ENCODE measurements at places on chromosomes 12 and 14.

- DNase-seq: no peak
Observed at GRCh38 chr14:71852181-71852580, 80.0 kb upstream of the RGS6 start.

- DNase-seq: no peak
Observed at GRCh38 chr14:82731526-82731925, 1197.9 kb upstream of the SEL1L start.

DNA sequence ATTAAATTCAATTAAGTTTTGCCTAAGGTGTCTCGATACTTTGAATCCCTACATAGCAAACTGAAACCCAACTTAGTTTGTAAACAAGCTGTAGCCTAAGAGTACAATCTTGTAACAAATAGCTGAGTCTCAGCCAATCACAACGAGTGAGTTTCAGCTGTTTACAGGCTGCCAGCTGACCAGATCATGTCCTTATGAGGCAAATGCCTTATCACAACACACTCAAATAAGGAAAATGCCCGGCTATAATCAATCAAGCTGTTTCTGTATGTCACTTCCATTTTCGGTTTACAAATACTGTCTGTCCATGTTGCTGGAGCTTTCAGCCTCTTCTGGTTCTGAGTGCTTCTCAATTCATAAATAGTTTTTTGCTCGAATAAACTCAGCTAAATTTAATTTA, 943.8 kb downstream of the SLC16A7 start:
- DNase-seq: no peak

- peak; percentile 24 for DNase-seq
Observed at GRCh38 chr14:94056579-94057308, 24.3 kb downstream of the DDX24 start.

GRCh38 chr12:65685514-65685913, 138.8 kb upstream of the HMGA2 start:
- no peak for DNase-seq

- no peak for DNase-seq
Observed at GRCh38 chr12:128008341-128008740, 258.6 kb upstream of the TMEM132C start.

DNA sequence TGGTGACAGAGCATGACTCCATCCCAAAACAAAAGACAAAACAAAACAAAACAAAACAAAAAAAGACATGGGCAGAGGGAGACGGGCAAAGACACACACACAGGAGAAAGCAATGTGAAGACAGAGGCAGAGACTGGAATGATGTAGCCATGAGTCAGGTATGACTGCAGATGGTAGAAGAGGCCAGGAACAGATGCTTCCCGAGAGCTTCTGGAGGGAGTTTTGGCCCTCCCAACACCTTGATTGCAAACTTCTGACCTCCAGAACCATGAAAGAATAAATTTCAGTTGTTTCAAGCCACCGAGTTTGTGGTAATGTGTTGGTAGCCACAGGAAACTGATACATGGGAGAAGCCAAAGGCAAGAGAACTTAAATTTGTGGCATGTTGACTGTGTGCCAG, 27.1 kb downstream of the VWF start:
- no peak for DNase-seq

- DNase-seq: no peak
Observed at GRCh38 chr14:22650960-22651521, 6.9 kb upstream of the OR6J1 start.

GRCh38 chr12:30598889-30599288, 96.8 kb downstream of the IPO8 start:
- DNase-seq: no peak

GRCh38 chr12:15858353-15858752, 23.8 kb upstream of the STRAP start:
- no peak for DNase-seq

DNA sequence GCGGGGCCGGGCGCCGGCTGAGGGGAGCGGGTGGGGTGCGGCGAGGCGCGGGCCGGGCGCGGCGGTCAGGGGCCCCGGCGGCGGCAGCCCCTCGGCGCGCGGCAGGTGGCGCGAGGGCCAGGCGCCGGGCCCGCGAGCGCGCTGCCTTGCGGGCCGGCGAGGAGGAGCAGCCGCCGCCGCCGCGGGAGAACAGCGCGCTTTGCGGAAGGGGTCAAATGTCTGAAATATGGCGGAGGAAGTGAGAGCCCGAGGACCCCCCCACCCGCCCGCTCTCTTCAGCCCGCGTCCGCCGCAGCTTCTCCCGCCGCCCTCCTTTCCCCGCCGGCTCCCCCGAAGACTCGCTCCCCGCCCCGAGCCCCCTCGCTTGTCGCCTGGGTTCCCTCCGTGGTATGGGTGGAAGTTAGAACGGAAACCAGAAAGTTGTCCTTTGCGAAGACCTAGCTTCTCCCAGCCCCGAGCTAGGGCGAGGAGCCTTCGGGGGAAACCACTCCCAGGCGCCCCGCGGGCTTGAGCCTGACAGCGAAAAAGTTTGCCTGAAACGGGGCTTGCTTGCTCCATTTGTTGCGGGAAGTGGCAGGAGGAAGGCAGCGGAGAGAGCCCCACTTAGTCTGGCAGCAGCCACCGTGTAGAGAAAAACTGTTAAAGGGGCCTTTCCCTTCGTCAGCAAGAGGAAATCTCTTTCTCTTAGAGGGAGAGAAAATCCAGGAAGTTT, 551 bp downstream of the RAP1B start:
- DNase-seq: no peak

GRCh38 chr12:89314060-89314761, 38.1 kb downstream of the DUSP6 start:
- DNase-seq: no peak

DNA sequence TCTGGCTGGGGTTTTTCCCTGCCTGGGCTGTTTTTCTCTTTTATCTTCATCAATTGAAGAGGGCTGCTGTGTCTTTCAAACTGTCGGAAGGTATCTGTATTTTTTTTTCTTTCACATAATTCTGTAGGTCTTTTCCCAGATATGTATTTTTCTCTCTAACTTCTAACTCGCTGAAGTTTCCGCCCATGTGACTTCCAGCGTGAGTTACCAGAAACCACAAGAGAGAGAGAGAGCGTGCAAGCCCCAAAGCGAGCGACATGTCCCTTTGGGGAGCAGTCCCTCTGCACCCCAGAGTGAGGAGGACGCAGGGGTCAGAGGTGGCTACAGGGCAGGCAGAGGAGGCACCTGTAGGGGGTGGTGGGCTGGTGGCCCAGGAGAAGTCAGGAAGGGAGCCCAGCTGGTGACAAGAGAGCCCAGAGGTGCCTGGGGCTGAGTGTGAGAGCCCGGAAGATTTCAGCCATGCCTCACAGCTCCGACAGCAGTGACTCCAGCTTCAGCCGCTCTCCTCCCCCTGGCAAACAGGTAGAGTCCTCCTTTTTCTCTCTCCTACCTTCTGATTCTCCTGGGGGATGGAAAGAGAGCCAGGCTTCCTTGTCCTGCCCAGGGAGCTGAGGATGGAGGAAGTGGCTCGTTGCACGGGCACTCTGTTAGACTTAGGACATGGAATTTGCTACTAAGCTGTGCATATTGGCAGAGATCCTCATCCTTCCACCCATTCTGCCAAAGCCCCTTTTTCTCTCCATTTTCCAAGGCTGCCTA, at the start of gene BATF:
TSS of gene BATF (plus strand) at position 246 of the 759 bp plus-strand sequence. CDS start at position 460, 214 bp downstream.
- no peak for DNase-seq

DNA sequence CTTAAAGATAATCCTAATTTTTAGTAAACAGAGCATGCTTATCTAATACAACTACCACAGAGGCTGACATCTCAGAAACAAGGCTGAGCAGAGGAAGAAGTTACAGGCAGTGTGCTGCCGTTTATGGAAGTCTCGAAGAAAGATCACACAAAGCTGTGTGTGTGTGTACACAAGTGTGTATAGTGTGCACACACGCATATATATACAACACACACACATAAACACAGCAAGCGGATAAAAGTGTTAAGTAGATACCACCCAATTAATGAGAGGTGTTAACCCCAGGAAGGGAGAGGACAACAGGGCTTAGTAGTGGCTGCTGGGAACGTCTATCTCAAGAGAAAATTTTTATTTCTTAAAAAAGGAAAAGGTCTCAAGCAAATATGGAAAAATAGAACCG, 15.3 kb downstream of the CCDC88C start:
- DNase-seq: no peak

GRCh38 chr12:49946086-49946485, 4.5 kb upstream of the AQP2 start:
- DNase-seq: no peak

- DNase-seq: no peak
Observed at GRCh38 chr14:82447586-82447985, 913.9 kb upstream of the SEL1L start.

GRCh38 chr14:103281496-103282231, 52.4 kb upstream of the EIF5 start:
- DNase-seq: no peak

GRCh38 chr14:33393895-33394368, 455.3 kb downstream of the NPAS3 start:
- DNase-seq: no peak

DNA sequence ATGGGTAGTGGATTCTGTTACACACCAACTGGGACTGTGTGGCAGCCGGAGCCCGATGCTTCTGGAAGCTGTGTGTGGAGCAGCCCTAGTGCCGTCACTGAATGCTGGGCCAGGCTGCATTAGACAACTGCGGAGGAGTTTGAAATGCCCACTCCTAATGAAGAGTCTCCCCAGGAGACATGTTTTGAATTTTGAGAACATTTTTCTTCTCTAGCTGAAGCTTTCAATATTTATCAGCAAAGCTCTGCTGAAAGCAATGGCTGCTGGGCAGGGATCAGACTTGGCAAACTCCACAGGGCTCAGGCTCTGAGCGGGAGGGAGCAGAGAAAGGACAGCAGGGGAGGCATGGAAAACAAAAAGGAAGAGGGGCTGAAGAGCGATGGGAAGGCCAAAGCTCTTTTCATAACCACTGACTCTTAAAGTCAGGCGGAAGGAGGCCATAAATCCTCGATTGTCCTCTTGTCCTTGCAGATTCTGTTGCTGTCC, 189.1 kb downstream of the MON2 start:
- DNase-seq: no peak
